ENCODE measurements at places on chromosomes 1 and 21. TPM values are rescaled to one million over a fixed set of nuclear protein-coding genes. Genes with fewer than 3 reads are reported as not detected.

NCF2 gene
- not detected for total RNA-seq

HLX gene
- total RNA-seq: 0.43 TPM

PCNT gene
- 60.4 TPM for total RNA-seq

LCE1F gene
- not detected for total RNA-seq

DNA sequence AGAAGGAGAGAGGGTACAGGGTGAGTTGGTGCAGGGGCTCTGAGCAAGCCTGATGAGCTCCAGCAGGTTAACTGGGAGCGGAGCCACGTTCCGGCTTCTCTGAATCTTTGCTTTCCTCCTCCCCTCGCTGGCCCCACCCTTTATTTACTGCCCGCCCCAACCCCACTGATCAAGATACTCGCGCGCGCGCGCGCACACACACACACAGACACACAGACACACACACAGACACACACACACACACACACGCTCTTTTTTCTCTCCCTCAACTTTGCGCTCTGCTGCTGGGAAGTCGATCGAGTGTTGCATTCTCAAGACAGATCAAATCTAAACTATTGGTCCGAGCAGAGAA is at the start of gene GRIK1:
Gene GRIK1, minus strand, starts transcription at position 73 of the 352 bp plus-strand sequence.
- DNase-seq: peak; percentile 29
- no peak within 1 kb of the TSS for H3K27ac ChIP-seq
- peak within 1 kb of the TSS; percentile 85 for H3K4me3 ChIP-seq
- H3K36me3 ChIP-seq: no peaks in the 10 kb centered on the region

GRCh38 chr1:85019994-85020393 is 23.1 kb upstream of the MCOLN2 start:
- H3K4me1 ChIP-seq: peaks cover 6% of the 10 kb centered on the region
- no peak for DNase-seq
- H3K36me3 ChIP-seq: no peaks in the 10 kb centered on the region
- H3K4me3 ChIP-seq: no peak overlapping the region
- H3K27me3 ChIP-seq: no peaks in the 10 kb centered on the region

- no peaks in the 10 kb centered on the region for H3K36me3 ChIP-seq
- H3K4me3 ChIP-seq: no peak overlapping the region
- H3K27me3 ChIP-seq: no peaks in the 10 kb centered on the region
- no peak overlapping the region for H3K27ac ChIP-seq
- peaks cover 13% of the 10 kb centered on the region for H3K4me1 ChIP-seq
Measured at GRCh38 chr1:59523745-59524450, 227.0 kb downstream of the FGGY start.

GRCh38 chr1:55483523-55483922 is 268.4 kb upstream of the USP24 start:
- no peak overlapping the region for H3K4me3 ChIP-seq
- H3K36me3 ChIP-seq: no peaks in the 10 kb centered on the region
- no peak for DNase-seq
- H3K4me1 ChIP-seq: peaks cover 18% of the 10 kb centered on the region

DNA sequence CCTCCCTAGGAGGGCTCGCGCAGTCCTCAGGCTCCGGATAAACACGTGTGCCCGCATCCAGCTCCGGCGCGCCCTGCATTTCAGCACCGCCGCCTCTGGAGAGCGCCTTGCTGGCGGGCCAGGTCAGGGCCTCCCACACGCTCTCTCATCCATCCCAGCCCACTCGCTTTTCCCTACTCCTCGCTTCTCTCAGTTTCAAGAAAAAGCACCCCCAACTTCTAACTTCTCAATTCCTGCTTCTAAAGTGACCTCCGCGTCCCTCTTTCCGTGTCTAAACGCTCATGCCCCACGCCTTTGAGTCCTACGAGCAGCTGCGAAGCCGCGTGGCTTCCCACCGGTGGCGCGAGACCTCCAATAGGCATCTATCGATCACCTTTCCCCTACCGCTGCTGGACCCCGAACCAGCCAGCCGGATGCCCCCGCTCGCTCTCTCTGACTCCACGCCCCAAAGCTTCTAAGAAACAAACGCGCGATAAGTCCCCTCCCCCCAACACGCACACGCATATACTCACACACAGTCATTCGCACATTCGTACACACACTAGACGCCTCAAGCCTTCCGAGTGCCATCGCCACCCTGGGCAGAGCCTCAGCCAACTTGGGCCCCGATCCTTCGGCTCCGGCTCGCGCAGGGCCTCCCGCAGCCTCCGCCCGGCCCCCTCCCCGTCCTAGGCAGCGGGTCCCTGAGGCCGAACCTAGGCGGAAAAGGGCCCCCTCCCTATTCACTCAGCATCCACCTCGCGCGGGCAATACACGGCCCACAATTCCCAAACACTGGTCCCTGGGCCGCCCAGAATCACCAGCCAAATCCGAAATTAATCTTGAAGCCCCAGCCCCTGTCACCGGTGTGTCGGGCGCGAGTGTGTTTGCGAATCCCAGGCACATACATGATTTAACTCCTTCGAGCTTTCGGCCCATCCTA is 1.1 kb downstream of the NMNAT2 start:
- H3K36me3 ChIP-seq: no peaks in the 10 kb centered on the region
- H3K27ac ChIP-seq: no peak overlapping the region
- peak; percentile 78 for DNase-seq
- H3K4me3 ChIP-seq: peak overlapping the region; percentile 97
- H3K4me1 ChIP-seq: peaks cover 30% of the 10 kb centered on the region
- H3K27me3 ChIP-seq: peaks cover 75% of the 10 kb centered on the region

DNA sequence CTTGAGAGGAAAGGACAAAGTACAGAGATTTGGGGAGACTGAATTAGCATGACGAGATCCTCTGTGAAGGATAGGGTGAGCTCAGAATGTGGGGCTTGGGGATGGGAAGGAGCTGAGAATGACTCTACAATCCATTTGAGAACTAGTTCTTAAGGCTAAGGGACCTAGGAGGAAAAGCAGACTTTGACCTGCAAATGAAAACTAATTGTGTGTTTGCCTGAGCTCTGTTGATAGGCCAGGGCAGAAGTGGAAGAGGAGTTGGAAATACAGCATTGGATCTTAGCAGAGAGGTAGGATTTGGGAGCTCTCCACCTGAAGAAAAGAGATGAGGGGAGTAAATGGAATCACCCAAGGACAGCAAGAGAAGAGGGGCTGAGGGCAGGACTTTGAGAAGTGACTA is 2.1 kb upstream of the RGS8 start:
- peaks cover 16% of the 10 kb centered on the region for H3K27me3 ChIP-seq
- H3K36me3 ChIP-seq: no peaks in the 10 kb centered on the region

DNA sequence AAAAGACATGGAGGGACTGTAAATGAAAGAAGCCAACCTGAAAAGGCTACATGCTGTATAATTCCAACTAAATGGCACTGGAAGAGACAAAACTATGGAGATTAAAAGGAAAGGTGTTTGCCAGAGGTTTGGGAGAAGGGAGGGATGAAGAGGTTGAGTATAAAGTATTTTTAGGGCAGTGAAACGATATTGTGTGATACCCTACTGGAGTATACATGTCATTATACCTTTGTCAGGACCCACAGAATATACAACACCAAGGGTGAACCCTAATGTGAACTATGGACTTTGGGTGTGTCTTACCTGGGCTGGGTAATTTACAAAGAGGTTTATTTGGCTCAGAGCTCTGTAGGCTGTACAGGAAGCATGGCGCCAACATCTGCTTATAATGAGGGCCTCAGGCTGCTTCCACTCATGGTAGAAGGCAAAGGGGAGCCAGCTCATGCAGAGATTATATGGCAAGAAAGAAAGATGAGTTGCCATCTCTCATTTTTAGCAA is 73.4 kb downstream of the CD2 start:
- H3K36me3 ChIP-seq: no peaks in the 10 kb centered on the region
- no peak overlapping the region for H3K27ac ChIP-seq
- H3K4me3 ChIP-seq: no peak overlapping the region
- DNase-seq: no peak
- no peaks in the 10 kb centered on the region for H3K27me3 ChIP-seq

All from neural crest cell (in vitro differentiated cells).